ENCODE measurements at places on chromosomes 13 and 19.

GRCh38 chr13:70585109-70585508 lies 476.9 kb upstream of the KLHL1 start:
- no peak for DNase-seq

DNA sequence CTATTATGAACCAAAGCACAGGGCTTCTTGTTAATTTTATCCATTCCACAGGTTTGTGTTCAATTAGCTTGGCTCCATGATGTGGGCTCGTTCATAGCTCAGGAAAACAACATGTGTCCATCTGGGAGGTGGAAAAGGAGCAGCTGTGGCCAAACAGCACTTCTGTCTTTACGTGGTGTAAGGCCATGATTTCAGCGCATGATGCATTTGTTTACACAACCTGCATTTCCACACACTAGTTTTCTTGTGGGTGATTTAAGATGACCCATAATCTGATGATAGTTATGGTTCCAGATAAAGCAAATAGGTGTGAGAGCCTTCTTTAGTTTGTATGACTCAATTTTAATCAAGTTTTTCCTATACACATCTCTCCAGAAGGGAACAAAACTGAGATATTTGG lies 101.7 kb downstream of the TNFRSF19 start:
- no peak for DNase-seq

DNA sequence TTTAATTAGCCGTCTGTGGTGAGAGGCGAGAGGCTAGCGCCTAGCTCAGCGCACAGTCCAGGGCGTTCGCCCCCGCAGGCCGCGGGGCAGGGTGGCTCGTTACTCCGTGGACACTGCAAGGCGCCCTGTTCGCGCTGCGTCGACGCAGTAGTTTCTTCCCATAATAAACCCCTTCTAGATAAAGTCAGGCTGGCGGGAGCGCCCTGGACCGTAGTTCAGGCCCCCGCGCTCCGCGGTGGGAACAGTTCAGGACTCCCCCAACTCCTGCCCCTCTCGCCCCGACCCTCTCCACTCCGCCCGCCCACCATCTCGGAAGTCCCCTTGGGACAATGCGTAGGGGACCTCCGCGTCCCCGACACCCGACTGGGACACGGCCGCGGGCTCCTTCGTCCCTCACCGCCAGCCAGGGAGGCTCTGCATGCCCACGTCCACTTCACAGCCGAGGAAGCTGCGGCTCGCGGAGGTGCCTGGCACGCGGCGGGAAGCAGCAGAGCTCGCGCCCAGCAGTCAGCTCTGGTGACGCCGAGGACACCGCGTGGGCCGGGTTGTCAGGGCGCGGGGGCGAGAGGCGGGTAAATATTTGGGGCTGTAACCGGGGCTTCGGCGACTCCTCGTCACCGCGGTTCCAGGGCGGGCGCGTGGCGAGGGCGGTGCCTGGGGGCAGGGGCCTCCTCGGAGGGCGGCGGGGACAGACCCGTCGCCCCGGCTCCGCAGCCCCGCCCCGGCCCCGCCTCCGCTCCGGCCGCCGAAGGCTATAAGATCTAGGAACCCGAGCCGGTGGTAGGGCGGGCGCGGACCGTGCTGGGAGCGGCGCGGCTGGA lies at the start of gene RGCC:
RGCC (plus strand) TSS at position 783 of the 821 bp plus-strand sequence. CDS start 158 bp downstream, outside the sequence.
- DNase-seq, result no peak

- no peak for DNase-seq
Observed at GRCh38 chr19:10270616-10271394, at the start of gene ICAM1. ICAM1 (plus strand) TSS chr19:10271120; CDS start chr19:10271160, 40 bp downstream.

GRCh38 chr13:33284916-33285315 lies 639 bp downstream of the STARD13 start:
- no peak for DNase-seq

DNA sequence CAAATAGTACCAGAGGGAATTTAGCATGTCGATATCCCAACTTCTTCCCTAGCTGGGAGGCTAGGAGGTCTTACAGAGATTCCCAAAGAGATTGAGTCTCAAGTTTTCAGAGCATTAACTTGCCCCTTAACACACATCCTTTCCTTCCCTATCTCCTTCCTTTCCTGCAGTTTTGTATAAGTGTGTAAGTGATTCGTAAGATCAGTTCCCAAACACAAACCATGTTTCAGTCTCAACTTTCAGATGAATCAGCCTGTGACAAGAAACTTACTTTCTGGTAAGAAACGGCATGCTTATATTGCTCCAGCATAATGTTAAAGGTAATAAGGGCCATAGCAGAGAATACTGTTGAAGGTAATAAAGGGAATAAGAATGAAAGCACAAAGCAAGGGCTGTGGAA lies 472.2 kb downstream of the LIG4 start:
- no peak for DNase-seq

DNA sequence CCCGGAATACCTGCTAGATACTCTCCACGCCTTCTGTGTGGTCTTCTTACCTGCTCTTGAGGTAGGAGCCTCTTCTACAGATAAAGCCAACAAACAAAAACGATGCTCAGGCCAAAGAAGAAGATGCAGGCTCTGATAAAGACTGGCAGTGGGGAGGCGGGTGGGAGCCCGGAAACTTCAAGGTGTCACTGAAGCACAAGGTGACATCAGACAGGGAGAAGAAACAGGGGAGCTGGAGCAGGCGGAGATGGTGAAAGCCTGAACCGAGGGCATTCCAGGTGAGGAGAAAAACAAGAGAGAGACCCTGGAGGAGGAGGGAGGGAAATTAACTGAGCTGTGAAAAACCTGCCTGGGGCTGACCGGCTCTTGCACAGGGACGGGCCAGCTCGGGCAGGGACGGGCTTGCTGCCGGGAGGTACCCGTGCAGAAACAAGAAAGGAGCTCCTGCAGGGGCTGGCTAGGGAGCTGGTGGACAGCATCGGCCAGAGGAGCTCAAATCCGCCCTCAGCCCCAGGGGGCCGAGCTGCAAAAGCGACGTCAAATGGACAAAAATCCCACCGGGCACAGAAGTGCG lies 19.0 kb downstream of the GNG7 start:
- no peak for DNase-seq

DNA sequence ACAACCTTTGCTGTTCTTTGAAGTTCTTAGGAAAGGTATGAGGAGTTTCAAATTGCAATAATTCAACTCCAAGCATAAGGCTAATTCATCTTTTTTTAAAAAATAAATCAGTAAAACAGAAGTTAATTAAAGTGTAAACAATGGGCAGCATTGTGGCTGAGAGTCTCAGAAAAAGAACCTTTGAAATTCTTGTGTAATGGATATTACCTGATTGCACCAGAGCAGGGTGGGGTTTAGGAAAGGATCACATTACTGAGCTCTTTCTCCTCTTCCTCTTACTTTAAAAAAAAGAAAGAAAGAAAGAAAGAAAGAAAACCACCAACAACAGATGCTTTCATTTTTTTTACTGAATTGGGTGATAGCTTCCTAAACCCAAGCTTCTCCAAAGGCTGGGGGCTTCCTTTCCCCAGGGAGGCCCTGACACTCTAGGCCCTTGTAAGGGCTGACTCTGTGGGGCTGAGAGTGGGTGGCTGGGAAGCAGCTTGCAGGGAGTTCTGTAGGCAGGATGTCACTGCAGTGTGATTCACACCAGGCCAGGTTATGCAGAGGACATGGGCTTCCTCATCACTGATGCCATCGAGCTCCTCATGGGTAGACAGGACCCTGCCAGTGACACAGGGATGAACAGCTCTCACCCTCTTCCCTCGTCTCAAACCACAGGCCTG lies 564.5 kb downstream of the FGF9 start:
- no peak for DNase-seq

GRCh38 chr19:49205114-49205513 lies 47.5 kb downstream of the TRPM4 start:
- DNase-seq, result no peak

- no peak for DNase-seq
Observed at GRCh38 chr13:32663660-32664059, 77.4 kb downstream of the PDS5B start.

DNA sequence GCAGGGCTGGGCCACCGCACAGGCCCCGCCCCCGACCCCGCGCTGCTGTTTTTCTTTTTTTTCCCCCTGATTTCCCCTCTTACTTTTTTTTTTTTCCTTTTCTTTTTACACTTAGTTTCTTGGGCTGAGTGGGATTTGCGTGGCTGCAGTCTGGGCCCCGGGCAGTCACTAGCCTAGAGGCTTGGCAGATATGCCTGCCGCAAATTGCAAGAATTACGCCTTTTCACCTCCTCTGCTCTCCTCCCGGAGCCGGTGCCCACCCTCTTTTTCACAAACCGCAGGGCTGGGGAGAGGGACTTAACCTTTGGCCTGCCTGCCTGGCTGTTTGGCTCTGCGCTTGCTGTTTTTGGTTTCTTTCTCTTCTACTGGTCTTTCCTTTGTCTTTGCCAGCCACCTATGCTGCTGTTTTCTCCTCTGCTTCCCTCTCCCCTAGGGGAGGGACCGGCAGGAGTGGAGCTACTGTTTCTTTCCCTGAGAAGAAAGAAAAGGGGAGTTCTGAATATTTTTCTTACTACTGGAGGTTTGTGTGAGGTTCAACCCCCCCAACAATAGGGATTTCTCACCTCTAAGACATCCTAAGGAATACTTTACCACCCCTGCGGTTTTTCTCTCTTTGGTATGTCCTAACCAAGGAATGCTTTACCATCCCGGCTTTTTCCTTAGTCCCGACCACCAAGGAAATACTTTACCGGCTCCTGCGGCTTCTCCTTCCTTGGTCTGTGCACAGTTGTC lies 11.0 kb downstream of the ZNF552 start:
- peak; percentile 96 for DNase-seq
